ENCODE measurements at places on chromosomes 2 and 18. TPM values are rescaled to one million over a fixed set of nuclear protein-coding genes. Genes with fewer than 3 reads are reported as not detected.

IL1F10 gene
- total RNA-seq, result not detected

SLC35G4 gene
- total RNA-seq, result not detected

ONECUT2 gene
- total RNA-seq, result 0.87 TPM

MSTN gene
- not detected for total RNA-seq

REG1B gene
- 2.3 TPM for total RNA-seq

ALPI gene
- total RNA-seq, result not detected

RFTN2 gene
- 1.1 TPM for total RNA-seq

VIL1 gene
- 3.0 TPM for total RNA-seq

ACVR1C gene
- total RNA-seq, result 1.6 TPM

GLI2 gene
- 45.9 TPM for total RNA-seq

COLEC12 gene
- 0.39 TPM for total RNA-seq

AMER3 gene
- total RNA-seq, result 0.13 TPM

ANKRD53 gene
- 0.39 TPM for total RNA-seq

CNTNAP5 gene
- total RNA-seq, result 0.34 TPM

EGR4 gene
- 0.09 TPM for total RNA-seq

MC4R gene
- total RNA-seq, result not detected

CAPN14 gene
- 0.11 TPM for total RNA-seq

RGPD3 gene
- 0.11 TPM for total RNA-seq

COL5A2 gene
- 16.0 TPM for total RNA-seq

ABCG5 gene
- total RNA-seq, result not detected

CEBPZ gene
- total RNA-seq, result 127 TPM

THUMPD2 gene
- 19.6 TPM for total RNA-seq

RIT2 gene
- total RNA-seq, result 1.4 TPM

FBLN7 gene
- 0.80 TPM for total RNA-seq

CXCR2 gene
- total RNA-seq, result 0.87 TPM

IL36G gene
- total RNA-seq, result 0.32 TPM

MAP2 gene
- total RNA-seq, result 3.7 TPM

GTF2A1L gene
- not detected for total RNA-seq

CNNM4 gene
- 13.9 TPM for total RNA-seq

LIMS4 gene
- total RNA-seq, result 1.1 TPM

ZDBF2 gene
- 16.1 TPM for total RNA-seq

NEURL3 gene
- total RNA-seq, result not detected

DLX1 gene
- total RNA-seq, result not detected

THSD7B gene
- total RNA-seq, result 3.1 TPM

CD8B gene
- 0.71 TPM for total RNA-seq

PFN4 gene
- total RNA-seq, result not detected

ANKRD30B gene
- total RNA-seq, result not detected

FEV gene
- total RNA-seq, result not detected

Measured in WTC11 (cell line).